ENCODE measurements at places on chromosomes 7 and 10.
A peak's percentile ranks its signal among the peaks of the same experiment; 100 is the strongest.

GRCh38 chr7:41628901-41629300 is 74.0 kb downstream of the INHBA start:
- no peak for DNase-seq

GRCh38 chr10:7956508-7956907 is 98.0 kb upstream of the GATA3 start:
- no peak for DNase-seq

- no peak for DNase-seq
Measured at GRCh38 chr7:16675277-16675676, 29.3 kb downstream of the BZW2 start.

DNA sequence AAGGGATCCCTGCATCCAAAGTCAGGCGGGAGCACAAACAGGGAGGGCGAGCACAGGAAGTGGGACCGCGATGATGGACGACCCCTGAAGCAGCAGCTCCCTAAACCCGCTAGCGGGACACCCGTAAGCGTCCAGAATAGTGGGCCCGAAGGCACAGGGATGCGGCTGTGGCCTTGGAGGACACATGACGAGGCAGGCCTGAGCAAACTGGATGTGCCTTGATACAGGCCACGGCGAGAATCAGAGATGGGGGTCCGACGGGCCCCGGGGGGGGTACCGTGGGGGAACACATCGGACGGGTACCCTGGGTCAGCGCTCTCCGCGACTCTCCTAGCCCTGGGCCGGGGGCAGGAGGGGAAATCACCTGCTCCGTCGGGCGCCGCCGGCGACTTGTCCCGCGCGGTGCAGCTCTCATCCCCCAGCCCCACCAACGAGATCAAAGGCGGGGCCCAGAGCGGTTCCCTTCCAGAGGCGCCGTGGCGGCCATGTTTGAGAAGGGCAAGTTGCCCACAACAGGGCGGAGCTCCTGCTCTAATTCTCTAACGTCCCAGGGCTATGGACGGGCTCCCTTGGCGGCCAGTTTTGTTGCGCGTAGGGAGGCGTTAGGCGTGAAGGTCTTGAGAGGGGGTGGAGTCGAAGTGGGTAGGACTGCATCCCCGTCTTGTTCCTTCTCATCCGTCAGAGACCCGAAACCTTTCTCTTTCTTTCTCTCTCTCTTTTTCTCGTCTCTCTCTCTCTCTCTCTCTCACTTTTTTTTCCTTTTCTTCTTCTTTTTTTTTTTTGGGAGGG is at the start of gene CUEDC2:
TSS of gene CUEDC2 (minus strand) at position 413 of the 789 bp plus-strand sequence. CDS start 7,386 bp downstream, outside the sequence.
- DNase-seq, result peak; percentile 94

GRCh38 chr10:15760681-15761080 is 41.0 kb upstream of the ITGA8 start:
- DNase-seq, result no peak

GRCh38 chr7:143126146-143126545 is 5.7 kb upstream of the PIP start:
- DNase-seq, result no peak

DNA sequence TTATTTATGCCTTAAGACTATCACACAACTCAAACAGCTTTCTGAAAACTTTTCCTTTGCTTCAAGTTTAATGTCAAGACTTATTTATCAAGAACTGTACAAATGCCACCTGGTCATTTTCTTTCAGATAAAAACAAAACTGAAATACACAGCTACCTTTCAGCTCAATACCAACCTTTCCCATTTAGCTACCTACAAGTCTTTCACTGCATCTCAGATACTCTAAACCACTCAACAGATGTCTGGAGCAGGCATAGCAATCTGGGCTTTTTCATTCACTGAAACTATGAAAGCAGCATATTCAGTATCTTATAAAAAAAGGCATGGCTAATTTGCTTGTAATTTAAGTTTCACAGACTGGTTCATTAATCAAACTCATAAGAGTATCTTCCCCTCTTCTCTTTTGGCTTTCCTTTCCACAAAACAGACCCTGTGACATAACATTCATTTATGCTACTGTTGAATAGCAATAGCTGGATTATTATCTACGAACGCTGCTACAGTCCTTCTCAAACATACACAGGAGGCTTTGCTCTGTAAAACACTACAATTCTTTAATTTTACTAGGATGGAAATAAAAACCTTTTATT is 8.2 kb downstream of the TRA2A start:
- no peak for DNase-seq

All from activated T-helper 1 cell treated with anti-CD3 and anti-CD28 coated beads, Interleukin-2, amount 50 U/mL, for 16 hours (primary cell).